NCI-H2081 treated with DMSO at 0.1 percent for 48 hours (cell line): ENCODE measurements at places on chromosomes 7 and 10.

DNA sequence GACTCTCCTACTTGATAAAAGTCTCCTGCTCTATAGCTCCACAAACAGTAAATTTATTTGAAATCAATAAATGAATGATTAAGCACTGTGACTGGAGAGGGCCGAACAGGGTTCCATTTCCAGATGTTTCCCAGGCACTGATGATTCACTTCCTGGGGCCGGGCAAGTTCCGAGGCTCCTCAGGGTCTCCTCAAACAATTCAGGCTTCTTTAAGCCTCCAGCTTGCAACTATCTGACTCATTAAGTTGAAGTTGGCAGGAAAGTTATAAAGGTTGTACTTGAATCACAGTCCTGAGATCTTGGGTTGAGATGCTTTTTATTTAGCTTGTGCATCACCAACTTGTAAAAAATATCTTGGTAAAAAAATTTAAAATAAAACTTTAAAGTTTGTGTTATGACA, 612.9 kb downstream of the DNAJB6 start:
- no peak for DNase-seq

- no peak for DNase-seq
Measured at GRCh38 chr7:128792471-128793180, 858 bp downstream of the CCDC136 start.

- DNase-seq: no peak
Measured at GRCh38 chr7:24508316-24508715, 64.9 kb upstream of the PALS2 start.

DNA sequence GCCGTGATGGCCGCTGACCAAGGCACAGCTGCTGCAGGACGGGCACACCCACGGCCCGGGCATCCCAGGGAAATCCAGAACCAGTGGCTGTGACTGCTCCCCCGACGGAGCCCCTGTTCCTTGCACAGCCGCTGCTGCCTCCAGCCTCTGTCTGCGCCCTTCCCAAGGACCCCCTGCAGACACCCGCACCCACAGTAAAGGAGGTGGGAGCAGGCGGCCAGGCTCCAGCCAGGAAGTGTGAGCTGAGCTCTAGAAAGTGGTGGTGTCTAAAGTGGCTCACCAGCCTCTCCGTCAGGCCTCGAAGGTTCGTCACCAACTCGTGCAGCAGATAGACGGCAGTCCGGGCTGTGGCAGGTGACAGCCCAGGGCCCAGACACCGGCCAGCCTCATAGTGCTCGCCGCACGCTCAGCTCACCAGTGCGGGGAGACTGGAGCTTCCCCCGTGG, 306.7 kb downstream of the DNAJB6 start:
- DNase-seq: no peak

DNA sequence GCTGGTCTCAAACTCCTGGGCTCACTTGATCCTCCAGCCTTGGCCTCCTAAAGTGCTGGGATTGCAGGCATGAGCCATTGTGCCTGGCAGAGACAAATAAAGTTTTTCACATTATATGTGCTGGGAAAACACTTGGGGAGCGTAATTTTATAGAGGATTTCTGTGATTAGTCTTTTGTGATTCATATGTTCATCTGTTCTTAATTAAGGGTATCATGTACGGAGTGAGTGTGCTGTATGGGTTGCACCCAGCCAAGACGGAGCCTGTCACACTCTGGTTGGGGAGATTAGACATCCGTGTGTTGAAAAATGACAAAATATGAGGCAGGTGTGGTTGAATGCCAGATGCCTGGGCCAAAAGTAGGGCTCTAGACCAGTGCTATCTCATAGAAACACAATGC, 10.3 kb downstream of the ADRB1 start:
- DNase-seq: no peak
